Vagina (tissue), 2 donors: ENCODE measurements at places on chromosomes 11 and 22. TPM values are rescaled to one million over a fixed set of nuclear protein-coding genes. Genes with fewer than 3 reads are reported as not detected.

GRCh38 chr11:27363576-27364117 is 632 bp upstream of the CCDC34 start:
- DNase-seq = no peak

DNA sequence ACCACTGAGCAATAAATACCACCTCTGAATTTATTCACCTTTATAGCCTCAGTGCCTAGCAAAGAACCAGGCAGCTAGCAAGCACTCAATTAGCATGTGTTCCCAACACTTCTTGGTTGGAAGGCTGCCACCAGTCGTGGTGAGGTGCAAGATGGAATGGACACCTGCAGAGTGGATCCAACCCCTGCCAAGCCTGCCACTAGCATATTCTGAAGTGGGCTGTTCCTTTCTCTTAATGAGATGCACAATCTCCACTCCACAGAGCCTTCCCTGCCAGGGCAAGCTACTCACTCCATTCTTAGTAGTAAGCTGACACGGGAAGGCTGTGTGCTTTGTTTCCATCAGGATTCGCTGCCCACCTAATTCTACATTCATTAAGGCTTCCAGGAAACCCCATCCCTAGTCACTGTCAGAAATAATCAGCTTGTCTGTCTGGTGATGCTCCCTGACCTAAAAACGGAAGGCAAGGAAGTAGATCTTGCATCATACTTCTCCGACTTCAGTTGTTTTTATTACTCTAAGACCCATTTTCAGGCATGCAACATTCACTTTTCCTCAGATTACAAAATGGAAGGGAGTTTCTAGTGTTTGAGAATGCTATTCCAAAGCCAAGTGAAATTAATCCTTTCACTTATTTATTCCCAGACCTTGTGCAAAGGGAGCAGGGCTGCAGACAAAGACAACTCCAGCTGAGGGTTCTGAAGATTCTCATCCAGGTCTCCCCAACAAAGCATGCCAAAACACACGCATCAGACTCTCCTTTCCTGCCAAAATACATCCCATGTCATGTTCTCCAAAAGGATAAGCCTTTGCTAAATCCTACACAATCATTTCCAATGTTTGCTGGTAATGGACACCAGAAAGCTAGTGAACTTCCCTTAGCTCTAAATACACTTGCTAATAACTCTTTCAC is 128.0 kb downstream of the TENM4 start:
- no peak for DNase-seq

DNA sequence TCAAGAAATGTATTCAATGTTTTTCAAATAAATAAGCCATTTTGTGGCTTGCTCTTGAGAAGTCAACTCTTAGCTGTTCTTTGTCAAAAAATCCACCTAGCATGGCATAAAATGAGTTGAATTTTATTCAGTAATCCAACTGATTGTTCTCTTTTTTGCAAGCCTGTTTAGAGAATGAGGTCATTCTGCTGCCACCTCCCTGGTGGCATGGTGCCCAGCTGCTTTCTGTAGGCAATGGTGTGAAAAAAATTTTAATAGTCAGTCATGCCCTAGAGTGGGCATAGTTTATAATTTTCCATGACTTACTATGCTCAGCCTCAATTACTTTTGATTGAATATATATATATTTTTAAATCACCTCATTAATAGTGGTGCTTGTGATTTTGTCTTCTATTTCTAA is 177.2 kb downstream of the INSC start:
- no peak for DNase-seq

DNA sequence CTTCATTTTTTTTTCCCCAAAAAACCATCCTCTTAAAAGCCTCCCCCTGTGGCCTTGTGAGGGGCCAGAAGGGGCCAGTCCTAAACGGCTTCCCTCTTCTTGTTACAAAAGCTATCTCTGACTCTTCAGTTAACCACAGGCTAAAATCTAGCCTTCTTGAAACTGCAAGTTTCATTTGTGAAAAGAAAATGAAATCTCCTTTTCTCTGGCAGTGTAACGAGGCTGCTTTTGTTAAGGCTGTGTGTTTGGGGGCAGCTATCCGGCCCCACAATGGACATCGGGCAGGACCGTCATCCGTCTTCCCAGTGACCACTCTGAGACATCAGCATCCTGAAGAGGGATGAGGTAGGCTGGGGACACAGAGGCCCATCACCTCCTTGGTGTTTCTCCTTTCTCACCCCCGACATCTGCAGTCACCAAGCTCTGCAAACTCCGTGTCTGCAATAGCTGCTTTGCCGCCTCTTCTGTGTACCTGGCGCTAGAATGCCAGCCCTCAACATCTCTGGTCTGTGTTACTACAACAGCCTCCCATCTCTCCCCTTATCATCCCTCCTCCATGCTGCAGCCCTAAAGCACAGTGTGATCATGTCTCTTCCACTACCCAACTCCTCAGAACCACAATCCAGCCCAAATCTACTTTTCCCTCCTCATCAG is 94.0 kb downstream of the RCN1 start:
- no peak for DNase-seq

DNA sequence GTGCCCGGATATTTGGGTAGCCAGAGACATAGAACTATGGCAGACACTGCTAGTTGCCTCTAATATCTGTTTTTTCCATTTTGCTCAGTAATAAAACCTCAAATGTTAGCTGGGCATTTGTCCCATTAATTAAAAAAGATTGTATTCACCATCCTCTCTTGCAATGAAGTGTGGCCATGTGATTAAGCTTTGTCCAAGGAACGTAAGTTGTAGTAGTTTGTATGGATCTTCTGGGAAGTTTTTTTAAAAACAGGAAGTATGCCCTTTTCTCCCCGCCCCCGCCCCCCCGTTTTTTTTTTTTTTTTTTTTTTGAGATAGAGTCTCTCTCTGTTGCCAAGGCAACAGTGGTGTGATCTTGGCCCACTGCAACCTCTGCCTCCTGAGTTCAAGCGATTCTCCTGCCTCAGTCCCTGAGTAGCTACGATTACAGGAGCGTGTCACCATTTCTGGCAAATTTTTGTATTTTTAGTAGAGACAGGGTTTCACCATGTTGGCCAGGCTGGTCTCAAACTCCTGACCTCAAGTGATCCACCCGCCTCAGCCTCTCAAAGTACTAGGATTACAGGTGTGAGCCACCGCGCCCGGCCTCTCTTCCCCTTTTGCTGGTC is 1.7 kb upstream of the TMEM135 start:
- no peak for DNase-seq

DNA sequence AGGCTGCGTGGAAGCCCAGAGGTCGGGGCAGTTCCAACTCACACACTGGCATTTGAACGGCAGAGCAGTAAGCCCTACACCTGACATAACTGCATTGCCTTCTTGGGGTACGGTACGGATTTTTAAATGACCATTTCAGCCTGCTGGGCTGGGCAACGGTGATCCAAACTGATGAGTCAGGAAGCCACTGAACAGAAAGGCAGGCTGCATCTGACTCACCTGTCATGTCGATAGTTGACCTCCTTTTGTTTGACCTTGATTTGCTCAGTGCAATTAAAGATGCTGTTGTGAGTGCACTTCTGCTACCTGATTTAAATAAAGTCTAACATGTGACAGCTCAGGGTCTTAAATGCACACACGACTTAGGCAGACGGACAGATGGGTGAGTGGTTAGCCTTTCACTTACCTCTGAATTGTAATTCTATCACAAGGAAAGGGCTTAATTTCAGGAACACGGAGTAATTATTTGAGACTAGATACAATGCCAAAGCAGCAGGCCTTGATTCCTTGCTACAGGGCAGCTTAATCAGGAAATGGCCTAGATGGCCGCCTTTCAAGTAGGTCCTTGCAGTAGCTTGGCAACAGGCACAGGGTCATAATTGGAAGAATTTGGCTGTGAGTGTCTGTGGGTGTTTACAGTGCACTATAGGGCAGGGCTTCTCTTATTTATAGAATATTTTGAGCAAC is 52.2 kb downstream of the BMAL1 start:
- DNase-seq = no peak

- DNase-seq = no peak
Observed at GRCh38 chr11:5476186-5476819, 12.2 kb upstream of the OR52D1 start.

DNA sequence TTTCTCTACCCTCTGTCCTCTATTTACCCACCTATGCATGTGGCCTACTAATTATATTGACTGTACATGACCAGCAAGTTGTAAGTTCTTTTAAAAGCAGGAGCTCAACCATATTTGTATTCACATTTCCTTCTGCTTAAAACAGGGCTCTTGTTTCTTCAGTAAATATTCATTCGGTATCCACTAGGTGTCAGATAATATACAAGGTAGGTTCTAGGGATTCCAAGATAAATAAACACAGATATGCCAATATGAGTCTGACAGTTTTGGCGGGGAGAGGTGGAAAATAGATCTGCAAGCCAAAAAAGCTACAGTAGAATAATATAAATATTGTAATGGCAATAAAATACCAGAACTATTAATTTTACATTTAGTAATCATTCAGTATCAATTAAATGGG is 15.3 kb upstream of the RAB30 start:
- DNase-seq = no peak

DNA sequence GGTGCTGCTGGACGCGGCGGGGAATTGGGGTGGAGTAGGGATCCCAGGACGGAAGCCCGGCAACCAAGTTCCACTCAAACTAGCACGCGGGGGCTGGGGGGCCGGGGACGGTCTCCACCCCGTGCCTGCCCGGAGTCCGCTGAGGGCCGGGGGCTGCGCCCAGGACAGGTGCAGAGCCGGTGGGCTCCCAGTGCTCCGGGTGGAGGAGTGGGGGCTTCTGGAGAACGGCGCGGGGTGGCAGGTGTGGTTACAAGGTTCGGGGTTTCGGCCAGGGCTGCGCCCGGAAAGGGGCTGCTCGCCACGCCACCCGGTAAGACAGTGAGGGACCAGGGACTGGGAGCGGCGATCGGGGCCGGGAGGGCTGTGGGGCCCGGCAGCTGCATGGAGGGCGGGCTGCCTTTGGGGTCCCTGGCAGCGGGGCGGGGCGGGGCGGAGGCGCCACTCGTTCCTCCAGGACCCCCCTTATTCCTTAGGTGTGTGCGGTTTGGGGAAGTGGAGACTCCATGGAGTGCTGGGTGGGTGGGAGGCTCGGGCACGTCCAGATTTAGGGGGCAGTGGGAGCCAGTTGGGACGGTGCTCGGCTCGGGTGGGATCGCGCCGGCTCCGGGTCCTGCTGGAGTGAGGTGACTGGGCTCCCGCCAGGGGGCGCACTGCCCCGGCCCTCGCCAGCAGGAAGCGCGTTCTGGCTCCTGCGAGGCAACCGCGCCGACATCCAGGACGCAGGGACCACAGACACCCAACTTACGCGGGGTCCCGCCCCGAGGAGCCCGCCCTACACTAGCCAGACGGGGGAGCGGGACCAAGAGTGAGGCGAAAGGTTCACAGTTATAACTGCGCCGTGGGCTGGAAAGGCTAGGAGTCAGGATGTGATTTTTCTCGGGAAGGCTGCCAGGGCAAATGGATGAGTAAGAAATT is 868 bp downstream of the TSPAN18 start:
- no peak for DNase-seq

DNAJB13 gene
- not detected for total RNA-seq

RHOD gene
- total RNA-seq = 26.5 TPM

OR51A4 gene
- not detected for total RNA-seq

PLAAT3 gene
- 17.2 TPM for total RNA-seq

OR51B4 gene
- not detected for total RNA-seq

CEP57 gene
- 43.2 TPM for total RNA-seq

FADS2 gene
- 25.5 TPM for total RNA-seq

KBTBD3 gene
- 3.2 TPM for total RNA-seq

MFRP gene
- not detected for total RNA-seq

USH1C gene
- not detected for total RNA-seq

RASSF7 gene
- total RNA-seq = 14.7 TPM

PDE3B gene
- 10.1 TPM for total RNA-seq

SMIM35 gene
- not detected for total RNA-seq

EIF3F gene
- 336 TPM for total RNA-seq
